A549 treated with Mapracorat at 1 μM for 4 hours (cell line): ENCODE measurements at places on chromosomes 6 and 20. TPM values are rescaled to one million over a fixed set of nuclear protein-coding genes. Genes with fewer than 3 reads are reported as not detected.

Gene CLIC5
- total RNA-seq = not detected in 5 replicates

Gene CDSN
- 0.05 TPM in 1 of 5 replicates, not detected in the others for total RNA-seq

Gene EFHC1
- total RNA-seq = 10.6 to 16.2 TPM (median 11.2 TPM) in 5 replicates

Gene DLL1
- 0.12 to 0.35 TPM (median 0.15 TPM) in 5 replicates for total RNA-seq

Gene GLP1R
- total RNA-seq = not detected in 5 replicates

Gene PCMTD2
- 7.9 to 13.7 TPM (median 10.2 TPM) in 5 replicates for total RNA-seq

Gene SEMG1
- not detected in 5 replicates for total RNA-seq

Gene OOEP
- total RNA-seq = not detected in 5 replicates

Gene NRSN1
- total RNA-seq = not detected in 5 replicates

Gene ENPP5
- total RNA-seq = not detected in 5 replicates

Gene DNAH8
- total RNA-seq = not detected in 5 replicates

Gene TULP1
- total RNA-seq = not detected in 5 replicates

Gene GJA10
- not detected in 5 replicates for total RNA-seq

Gene GABBR1
- 4.3 to 6.1 TPM (median 5.8 TPM) in 5 replicates for total RNA-seq

Gene SCUBE3
- 0.03 to 0.07 TPM (median 0.05 TPM) in 5 replicates for total RNA-seq

Gene RSPO4
- total RNA-seq = not detected in 5 replicates
